ENCODE measurements at places on chromosomes 2 and 18.

- no peak for DNase-seq
Observed at GRCh38 chr2:221724631-221725203, 152.6 kb upstream of the EPHA4 start.

GRCh38 chr2:64773461-64774118 is 119.9 kb upstream of the SERTAD2 start:
- no peak for DNase-seq

DNA sequence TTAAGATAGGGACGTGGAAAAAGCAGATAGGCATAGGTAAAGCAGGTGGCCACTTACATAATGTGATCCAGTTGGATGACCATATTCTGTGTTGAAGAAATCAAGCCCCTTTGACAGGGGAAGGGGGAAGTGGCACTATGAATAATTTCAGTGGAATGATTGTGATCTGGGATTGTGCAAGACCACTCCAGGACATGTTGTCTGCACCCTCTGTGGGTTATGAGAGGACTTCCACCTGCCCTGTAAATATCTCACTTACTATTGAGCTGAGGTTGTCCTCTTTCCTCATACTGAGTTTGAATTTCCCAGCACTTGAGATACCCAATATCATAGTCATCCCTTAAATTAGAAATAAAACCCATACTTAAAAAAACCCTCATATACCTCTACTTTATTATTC is 220.7 kb downstream of the IRS1 start:
- DNase-seq = no peak

GRCh38 chr2:234249034-234249735 is 198.7 kb downstream of the SPP2 start:
- DNase-seq = no peak

- no peak for DNase-seq
Observed at GRCh38 chr2:232957657-232958090, 55.4 kb downstream of the NGEF start.

DNA sequence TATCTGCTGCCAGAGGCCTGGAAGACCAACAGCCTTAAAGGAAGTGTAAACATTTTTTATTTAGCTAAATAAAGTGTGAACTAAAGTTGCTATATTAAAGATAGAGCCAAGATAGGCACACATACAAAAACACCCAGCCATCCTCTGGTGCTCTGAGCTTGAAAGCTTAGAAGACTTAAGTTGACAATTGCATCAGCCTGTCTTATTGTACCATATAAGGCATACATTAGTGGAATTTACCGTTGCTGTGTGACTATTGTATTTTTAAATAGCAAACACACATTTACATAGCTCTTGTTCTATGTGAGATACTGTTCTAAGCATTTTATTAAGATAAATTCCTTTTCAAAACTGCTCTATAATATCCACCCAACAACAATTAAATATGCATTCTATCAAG is 736.6 kb upstream of the ZEB2 start:
- DNase-seq = no peak

DNA sequence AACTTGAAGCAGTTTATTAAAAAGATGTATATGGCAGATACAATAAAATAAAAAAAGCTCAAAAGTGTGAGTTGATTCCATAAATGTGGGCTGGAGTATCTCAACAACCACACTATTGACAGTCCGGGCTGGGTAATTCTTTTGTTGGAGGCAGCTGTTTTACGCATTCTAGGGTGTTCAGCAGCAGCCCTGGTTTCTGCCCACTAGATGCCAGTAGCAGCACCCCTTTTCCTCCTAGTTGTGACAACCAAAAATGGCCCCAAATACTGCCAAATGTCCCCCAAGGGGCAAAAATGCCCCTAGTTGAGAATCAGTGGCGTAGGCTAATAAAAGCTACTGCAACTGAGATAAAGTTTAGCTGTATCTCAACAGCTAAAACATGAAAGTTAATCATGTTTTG is 44.8 kb downstream of the CHMP3 start:
- DNase-seq = no peak

DNA sequence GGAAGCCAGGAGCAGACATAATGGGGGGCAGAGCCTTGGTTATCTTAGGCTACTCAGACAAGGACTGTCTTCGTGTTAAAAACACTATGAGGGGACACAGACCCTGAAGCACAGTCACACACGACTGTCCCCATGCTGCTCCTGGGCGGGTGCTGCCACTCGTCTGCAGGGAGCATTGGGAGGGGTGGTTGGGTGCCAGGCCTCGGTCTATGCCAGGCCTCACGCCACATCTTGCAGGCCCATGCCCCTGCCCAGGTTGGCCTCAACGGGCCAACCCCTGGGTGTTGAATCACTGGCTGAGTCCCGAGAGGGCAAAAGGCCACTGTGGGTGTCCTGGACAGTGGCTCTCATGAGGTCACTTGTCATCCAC is 97.9 kb downstream of the USP40 start:
- no peak for DNase-seq

DNA sequence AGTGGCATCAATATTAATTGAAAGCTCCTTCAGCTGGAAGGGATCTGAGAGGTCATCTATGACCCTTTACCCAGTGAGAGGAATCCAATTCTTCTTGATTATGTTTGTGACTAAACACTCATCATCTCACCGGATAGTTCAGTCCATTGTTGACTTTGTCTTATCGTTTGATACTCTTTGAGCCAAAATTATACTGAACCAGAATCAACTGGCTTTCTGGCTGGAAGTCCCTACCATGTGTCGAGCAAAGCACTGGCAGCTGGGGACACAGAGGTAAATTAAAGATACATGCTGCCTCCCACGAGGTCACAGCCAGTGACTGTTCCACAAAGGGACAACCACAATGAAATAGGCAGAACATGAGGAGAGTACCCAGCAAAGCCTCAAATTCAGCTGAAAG is 91.4 kb upstream of the FHL2 start:
- no peak for DNase-seq

GRCh38 chr2:129863350-129863749 is 116.1 kb upstream of the RAB6C start:
- no peak for DNase-seq

DNA sequence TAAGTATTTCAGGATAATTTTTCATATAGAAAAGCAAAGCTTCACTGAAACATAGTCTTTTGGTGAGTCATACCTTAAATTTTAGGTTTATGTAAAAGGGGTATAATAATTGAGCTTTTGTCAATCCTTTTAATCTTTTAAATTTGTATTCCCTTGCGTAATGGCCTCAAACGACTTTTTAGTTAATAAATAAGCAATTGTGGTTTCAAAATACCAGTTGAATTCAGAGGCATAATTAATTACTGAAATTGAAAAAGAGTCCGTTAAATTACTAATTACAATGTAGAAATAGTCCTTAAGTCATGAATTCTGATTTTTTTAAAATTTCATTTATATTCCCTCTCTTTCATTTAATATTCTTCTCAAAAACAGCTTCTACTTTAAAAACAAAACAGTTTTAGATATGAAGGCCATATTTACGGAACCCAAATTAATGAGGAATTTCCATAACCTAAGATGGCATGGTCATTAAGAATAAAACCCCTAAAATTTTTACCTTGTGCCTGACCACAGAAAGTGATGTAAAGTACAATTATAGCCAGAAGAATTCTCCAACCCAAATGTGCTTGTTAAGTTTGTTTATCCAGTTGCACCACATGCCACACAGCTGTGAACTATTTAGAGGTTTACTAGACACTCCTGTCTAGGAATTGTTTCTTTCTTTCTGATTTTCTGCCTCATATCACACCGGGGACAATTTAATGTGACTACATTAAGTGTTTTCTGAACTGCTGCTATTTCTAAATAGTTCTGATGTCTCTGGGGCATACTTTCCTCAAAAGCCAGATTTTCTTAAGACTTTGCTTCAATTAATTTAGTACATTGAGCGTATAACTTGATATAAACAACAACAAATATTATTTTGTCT is 60.7 kb upstream of the ITGA4 start:
- no peak for DNase-seq

DNA sequence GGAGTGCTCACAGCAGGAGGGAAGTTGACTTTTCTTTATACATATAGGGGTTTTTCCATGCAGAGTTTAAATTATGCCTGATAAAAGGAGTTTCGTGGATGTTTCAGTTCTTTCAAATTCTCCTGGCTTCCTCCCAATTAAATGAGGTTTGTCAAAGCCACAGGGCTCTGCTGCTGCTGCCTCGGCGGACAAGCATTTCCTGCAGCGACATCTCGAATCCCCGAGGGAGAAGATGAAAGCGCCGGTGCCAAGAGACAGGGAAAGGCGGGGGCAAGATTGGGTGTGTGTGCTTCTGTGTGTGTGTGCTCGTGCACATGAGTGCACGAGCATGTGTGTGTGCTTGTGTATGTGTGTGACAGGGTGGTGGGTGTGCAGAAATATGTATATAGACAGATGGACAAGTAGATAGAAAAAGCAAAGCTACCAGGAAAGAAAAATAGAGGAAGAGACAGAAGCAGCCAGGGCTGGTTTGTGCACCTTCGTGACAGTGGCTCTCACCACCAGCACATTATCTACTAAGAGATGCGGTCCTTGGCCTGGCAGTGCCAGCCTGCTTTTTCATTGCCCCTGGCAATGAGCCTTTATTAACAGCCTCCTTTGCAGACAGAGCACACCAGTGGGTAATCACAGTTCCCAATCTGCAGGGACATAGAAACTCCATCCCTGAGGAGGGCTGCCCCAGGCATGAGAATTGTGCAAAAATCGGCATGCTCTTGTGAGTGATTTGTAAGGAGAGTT is 76.2 kb downstream of the CDK15 start:
- no peak for DNase-seq

DNA sequence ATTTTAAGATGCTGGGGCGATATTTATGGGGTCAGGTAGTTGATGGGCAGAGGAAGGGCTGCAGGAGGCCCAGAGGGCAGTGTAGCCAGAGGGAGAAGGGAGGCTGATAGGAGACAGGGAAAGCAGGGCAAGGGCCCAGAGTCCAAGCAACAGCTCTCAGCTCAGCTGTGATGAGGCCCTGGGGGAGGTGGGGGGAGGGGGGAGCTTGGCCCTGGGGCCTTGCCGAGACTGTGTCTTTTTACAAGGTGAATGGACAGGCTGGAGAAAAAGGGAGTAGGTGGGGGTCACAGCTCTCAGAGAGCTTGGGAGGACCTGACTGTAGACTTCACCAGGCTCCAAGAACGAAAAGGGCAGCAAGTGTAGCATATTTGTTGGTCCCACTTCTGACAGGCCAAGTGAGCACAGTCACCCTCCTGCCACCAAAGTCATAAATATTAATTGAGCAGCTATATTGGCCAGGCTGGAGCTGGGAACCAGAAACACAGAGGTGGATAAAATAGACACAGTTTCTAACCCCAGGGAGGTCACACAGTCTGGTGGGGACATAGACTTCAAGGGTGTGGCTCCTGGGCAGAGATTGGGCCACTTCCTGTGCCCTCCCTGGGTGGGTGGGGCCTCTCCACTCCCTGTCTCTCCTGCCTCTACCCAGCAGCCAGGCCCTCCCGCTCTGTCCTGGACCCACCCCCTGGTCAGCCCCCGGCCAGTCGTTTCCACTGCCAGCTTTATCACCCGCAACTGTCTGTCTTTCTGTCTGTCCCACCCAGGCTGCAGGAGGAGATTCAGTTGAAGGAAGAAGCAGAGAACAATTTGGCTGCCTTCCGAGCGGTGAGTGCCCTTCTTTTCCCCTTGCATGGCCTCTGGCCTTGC is 1.4 kb downstream of the DES start:
- DNase-seq = no peak

GRCh38 chr18:77162580-77162979 is 30.0 kb upstream of the MBP start:
- DNase-seq = no peak

DNA sequence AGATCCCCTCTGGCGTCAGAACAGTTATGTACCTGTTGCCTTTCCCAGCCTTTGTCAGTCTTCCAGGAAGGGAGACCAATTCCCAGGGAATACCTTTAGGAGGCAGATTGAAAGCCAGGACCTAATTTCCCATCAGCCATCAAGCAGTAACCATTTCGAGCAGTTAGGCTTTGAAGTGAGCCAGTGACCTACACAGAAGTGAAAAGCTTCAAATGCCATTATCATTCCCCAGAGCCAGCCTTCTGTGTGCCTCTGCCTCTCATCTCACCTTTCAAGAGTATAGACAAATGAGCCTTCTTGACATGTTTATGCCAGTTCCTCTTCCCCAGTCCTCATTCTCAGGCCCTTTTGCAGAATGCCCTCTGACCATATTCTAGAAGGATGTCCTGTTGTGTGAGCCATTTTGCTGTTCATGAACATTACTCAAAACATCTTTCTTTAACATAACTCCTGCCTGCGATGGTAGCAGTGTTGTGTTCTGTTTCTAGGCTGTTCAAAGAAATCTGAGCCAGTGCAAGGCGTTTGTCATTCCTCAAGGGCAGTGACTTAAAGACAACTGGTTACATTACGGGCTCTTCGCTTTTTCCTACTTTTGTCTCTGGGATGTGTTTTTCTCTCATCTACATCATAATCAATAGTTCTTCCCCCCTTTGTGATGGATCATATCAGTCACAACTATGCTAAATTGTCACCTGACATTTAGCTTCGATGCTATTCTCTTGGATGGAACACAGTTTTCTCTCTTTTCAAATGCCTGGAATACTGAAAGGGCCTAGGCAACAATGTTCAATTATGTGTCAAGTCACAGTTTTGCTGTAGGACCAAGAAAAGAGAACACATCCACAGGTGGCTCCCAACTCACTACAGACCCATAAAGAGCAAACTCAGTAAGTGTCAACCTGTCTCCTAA is 138.6 kb downstream of the ALK start:
- DNase-seq = no peak

- DNase-seq = no peak
Observed at GRCh38 chr2:9212661-9213411, 6.2 kb downstream of the ASAP2 start.

DNA sequence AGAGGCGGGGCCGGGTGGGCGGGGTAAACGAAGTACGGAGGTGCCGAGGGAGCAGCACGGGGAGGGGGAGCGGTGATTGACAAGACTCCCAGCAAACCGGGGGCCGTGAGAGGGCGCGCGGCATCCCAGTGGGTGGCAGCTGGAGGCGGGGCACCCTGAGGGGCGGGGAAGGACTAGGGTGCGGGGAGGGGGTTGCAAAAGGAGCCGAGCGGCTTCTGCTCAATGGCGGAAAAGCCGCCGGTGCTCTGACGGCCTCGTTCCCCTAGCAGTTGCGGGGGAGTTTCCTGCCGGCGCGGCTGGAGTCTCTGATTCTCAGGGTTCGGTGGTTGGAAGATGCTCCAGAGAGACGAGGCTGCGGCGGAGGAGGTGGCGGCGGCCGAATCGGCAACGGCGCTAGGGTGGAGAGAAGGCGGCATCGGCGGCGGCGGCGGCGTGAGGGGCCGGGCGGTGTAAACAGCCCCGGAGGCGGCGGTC is at the start of gene PPM1B:
PPM1B (plus strand) TSS at position 195 of the 474 bp plus-strand sequence. CDS start 32,325 bp downstream, outside the sequence.
- DNase-seq = peak; percentile 100

- no peak for DNase-seq
Observed at GRCh38 chr2:227103583-227103982, 60.4 kb downstream of the COL4A4 start.

- no peak for DNase-seq
Observed at GRCh38 chr2:227022608-227023007, 141.4 kb downstream of the COL4A4 start.

All from activated T-helper 9 cell treated with anti-CD3 and anti-CD28 coated beads, Interleukin-2, amount 50 U/mL, for 16 hours (primary cell).